ENCODE measurements at places on chromosomes 4 and X. TPM values are rescaled to one million over a fixed set of nuclear protein-coding genes. Genes with fewer than 3 reads are reported as not detected.

The POLN gene
- total RNA-seq = 1.6 TPM

The ENOX2 gene
- total RNA-seq = 9.5 TPM

The MAN2B2 gene
- 13.9 TPM for total RNA-seq

The GATB gene
- 15.5 TPM for total RNA-seq

The ZNF157 gene
- total RNA-seq = under 0.01 TPM

GRCh38 chr4:40210776-40211175, 13.9 kb downstream of the RHOH start:
- DNase-seq = no peak

DNA sequence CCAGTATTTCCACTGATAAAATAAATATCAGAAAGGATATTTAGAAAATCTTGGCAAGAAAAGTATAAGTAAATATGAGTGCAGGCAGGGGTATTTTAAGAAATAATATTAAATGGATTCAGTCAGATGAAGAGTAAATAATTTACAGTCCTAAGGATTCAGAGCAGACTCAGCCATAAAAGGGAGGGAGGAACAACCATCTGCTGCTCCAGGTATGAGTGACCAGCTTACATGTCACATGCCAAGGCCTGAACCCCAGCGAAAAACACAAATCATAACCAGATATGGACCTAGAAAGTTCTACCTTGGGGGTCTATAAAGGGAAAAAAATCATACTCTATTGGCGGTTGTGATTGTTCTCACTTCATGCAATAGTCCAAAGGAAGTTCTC, 166.8 kb downstream of the COL4A6 start:
- DNase-seq = no peak

Measured in fibroblast of villous mesenchyme (primary cell).